ENCODE measurements at places on chromosomes 4 and X.

DNA sequence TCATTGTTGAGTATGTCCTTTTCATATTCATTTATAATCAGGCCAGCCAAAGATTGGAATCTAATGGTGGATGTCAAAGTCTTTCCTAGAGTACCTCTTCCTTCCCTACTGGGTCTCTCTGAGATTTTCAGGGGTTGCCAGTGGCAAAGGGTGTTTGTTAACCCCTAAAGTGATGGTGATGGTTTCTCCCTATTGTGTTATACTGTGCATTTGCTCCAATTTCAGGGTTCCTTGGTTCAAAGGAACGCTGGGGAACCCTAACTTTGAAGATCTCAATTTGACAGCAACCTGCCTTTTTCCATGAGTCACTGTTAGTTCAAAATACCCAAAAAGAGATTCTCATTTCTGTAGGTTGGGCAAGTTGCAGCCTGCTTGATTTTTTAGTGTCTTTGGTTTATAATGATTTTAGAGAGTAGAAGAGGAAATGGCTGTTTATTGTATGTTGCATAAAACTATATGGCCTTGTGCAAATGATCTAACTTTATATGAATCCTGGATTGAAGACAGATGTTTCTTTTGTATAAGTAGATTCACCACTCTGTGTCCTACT is 23.0 kb downstream of the GAB1 start:
- DNase-seq, result no peak

DNA sequence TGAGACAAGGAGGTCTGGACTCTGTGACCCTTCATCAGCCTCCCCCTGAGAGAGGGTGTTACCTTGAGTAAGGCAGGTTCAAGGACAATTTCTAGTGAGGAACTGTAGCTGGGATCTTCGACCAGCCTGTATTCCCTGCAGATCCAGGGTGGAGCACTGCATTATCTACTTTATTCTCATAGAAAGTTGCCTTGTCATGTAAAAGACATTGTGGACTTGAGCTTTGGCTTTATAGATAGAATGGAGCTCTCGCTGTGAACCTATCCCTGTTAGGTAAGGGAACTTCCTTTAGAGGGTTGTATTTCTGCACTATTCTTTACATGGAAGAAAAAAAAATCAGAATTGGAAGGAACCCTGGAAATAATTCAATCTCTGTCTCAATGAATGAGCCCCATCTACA is 91.4 kb downstream of the MAOA start:
- no peak for DNase-seq

DNA sequence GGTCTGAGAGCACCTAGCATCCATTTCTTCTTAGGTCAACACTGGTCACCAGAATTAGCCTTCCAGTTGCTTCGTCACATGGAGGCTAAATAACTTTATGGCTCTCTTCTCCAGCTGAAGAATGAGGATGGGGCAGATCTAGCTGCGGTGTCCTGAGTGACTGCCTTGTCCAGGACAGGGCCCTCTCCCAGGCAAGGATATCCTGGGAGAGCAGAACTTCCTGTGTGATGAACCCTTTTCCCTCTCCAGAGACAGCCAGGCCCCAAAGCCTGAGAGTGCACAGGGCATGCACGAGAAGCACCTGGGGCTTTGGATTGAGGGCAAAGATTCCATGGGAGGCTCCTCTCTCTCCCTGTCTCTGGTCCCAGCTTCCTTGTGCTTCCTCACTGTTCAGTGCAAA is 108.2 kb upstream of the MAMLD1 start:
- DNase-seq, result no peak

GRCh38 chr4:56649445-56650261 is 31.4 kb downstream of the HOPX start:
- DNase-seq, result no peak

- peak; percentile 61 for DNase-seq
Observed at GRCh38 chr4:81421346-81422218, 50.1 kb downstream of the RASGEF1B start.

DNA sequence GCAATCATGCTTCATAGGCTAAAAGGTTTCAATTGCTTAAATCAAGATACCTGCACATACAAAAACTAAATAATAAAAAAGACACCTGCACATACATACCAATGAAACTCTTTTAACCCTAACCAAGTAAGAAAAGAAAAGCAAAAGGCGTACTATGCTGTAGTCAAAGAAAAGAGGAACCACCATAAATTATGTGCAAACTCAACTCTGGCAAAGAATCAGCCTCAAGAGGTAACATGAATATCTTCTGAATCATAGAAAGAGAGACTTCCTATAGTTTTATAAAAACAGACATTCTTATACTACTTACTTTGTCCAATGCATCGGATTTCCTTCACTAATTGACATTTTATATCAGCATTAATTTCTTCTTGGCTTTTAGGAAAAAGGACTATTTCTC is 29.3 kb downstream of the MMGT1 start:
- DNase-seq, result no peak

GRCh38 chr4:107689912-107690587 is 30.0 kb downstream of the PAPSS1 start:
- no peak for DNase-seq

DNA sequence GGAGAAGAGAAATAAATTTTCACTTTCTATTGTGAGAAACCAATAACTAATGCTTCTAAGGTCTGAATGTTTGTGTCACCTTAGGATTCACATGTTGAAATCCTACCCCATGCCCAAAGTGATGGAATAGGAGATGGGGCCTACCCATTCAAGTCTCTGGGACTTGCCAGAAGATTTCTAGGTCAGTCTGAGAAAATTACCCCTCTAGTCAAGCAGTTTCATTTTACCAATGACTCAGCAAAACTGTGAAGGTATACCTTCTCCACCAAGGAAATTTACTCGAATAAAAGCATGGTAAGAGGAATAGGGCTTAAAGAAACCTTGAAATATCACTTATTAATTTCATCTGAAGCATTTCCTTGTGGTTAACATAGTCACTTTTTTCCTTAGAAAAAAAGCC is 23.5 kb upstream of the PAPSS1 start:
- no peak for DNase-seq

- DNase-seq, result no peak
Observed at GRCh38 chrX:150899191-150899757, 806 bp upstream of the CD99L2 start.

DNA sequence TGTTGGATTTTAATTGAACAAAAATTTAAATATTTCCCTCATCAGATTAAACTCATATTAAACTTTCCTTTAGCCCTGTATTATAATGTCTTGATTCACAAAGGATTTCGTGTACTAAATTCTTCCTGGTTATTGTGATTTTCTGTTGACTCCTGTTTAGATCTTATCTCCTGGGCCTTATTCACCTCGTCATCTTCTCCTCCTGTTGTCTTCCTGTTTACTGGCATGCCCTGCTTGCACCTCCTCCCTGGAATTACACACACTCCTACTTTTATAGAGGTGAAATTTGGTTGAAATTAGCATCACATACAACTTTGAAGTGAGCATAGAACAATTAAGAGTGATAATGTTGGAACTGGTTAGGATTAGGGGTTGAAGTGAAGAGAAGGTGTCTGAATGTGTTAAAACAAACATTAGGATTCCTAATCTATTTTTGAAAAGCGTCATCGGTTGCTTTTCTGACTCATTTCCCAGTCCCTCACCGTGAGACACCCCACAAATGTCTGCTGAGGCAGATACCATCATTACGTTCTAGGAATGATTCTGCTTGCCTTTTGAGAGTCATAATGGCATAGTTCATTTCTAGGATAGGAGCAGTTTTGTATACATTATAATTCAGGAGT is 32.5 kb downstream of the TLL1 start:
- DNase-seq, result no peak

- DNase-seq, result no peak
Observed at GRCh38 chr4:51907006-51907669, 64.2 kb downstream of the DCUN1D4 start.

DNA sequence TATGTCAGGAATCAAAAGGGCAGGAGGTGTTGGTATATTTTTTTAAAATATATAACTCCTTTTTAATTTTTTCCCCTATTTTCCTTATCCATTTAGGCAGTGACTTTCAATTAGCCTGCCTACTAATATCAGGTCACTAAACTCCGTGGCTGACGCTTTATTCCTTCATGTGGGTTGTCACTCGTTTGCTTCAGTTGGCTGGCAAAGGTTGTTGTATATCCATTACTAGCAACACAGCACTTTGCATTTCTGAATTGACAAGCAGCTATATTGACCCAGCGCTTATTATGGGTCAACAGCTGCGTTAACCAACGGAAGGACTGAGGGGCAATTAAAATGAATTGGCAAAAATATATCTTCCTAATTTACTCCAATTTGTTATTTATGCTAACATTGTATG is 87.7 kb downstream of the ARX start:
- no peak for DNase-seq

- no peak for DNase-seq
Observed at GRCh38 chrX:16436348-16437188, 213.4 kb upstream of the S100G start.
